Activated CD8-positive, alpha-beta memory T cell treated with anti-CD3 and anti-CD28 coated beads, Interleukin-2, amount 50 U/mL, for 48 hours (primary cell): ENCODE measurements at places on chromosomes 6 and 20.

DNA sequence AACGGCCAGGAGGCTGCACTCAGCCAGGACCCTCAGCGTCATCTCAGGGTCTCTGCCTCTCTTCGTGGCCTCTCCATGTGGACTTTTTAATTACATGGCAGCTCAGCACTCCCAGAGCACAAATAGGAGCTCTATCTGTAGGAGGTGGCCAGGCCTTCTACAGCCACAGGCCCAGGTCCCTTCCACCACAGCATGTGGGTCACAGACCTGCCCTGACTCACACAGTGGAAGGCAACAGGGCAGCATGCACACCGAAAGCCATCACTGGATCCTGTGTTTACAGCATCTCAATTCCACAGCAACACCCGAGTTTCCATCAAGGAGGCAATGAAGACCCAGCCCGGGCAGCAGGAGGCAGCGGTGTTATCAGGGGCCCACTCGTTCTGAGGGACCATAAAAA lies 65.8 kb upstream of the CD93 start:
- DNase-seq: peak; percentile 39

DNA sequence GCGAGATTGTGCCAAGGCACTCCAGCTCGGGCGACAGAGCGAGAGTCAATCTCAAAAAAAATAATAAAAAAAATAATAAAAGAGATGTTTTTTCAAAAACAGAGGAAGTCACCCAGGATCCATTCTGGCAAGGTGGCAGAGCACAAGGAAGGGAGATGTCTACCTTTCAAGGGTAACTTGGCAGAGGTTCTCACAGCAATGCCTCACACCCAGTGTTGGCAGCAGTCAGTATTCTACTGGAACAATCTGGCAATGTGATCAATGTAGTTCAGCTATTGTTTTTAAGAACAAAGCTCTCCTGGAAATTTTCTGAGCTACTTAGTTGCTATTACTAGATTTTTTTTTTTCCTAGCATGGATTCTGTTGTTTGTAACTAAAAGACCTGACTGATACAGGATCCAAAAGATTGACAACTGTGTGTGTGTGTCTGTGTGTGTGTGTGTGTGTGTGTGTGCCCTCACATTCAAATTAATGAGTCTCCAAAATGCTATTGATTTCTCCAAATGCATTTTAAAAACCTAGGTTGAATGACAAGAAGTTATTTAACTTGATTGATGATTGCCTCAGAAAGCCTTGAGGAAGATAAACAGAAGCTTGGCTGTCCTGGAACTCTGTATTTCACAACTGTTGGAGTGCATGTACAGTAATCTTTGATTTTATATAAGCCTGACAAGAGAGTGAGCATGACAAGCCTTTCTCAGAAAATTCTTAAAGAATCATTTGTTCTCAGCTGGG lies 114.1 kb upstream of the RREB1 start:
- no peak for DNase-seq

- DNase-seq: no peak
These were observed 98.4 kb upstream of the KCNG1 start for GRCh38 chr20:51121272-51121671.

GRCh38 chr6:136958168-136958567 lies 36.1 kb downstream of the SLC35D3 start:
- no peak for DNase-seq

GRCh38 chr6:113122060-113122459 lies 735.1 kb upstream of the MARCKS start:
- no peak for DNase-seq

DNA sequence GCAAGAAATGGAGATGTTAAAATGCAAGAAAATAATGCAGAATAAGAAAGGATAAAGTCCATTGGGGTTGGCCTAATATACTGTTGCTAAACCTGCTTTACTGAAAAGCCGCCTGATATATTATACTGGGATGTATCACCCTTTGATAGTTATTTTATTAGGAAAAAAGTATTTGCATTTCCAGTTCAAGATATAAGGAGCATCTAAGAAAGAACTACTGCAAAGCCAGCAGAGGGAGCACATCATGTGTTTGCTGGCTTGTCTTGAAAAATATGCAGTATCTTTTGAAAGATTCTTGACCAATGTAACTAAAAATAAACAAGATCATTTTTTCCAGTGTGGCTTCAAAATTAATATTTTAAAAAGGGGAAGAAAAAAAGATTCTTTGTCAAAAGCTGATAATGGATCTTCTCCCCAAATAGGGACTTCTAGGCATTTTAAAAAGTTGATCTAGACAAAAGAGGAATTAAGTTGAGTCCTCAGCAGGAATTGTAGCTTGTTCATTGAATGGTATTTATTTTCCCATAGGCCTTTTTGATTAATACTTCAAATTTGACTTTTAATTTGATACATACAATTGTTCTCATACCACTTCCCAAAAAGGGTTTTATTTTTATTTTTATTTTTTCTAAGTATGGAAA lies 214.9 kb downstream of the ZFAND3 start:
- DNase-seq: no peak

DNA sequence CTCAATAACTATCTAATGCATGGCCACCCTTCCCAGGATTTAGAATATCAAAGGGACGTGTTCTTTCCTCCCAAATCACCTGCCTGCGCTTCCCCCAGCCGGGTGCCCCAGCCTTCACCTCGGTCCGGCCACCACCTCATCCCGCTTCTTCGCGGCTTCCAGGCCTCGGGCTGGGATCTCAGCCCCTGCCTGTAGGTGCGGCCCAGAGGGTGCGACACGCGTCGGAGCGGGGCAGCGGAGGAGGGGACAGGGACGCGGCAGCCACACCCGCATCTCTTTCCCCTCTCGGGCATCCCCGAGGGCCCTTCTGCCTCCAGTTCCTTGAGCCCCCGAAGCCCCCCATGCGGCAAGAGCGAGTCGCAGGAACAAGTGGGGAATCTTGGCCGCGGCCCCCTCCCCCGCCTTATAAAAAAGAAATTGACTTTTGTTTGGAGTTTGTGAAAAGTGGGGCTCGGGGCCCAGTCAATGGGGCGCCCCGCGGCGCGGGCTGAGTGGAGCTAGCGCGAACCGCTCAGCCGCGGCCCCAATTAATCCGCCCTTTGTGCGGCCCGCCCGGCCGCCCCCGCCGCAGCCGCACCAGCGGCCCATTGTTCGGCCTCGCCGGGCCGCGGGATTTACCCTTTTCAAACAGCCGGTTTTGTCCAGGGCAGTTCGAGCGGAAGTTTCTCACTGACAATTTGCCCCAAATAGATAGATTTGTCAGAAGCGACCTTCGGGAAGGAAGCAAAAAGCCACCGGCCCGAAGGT lies 8.4 kb upstream of the NR2E1 start:
- DNase-seq: no peak

DNA sequence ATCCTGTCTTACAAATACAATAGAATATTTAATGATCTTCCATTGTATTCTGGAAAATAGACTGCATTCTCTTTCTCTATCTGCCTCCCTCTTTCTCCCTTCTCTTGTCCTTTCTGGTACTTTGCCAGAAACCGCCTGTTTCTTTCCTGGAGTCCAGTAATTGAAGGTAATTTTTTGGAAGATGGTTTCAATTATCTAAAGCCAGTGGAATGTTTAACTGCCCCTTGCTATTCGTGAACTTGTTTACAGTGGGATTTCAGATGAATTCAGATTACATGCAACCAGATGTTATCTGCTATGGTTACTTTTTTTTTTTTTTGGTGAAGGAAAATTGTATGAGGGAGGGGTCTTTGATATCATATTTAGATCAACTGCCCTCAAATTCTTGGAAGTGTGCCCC lies 655.5 kb upstream of the FLRT3 start:
- DNase-seq: no peak

- no peak for DNase-seq
These were observed 77.3 kb downstream of the CHD6 start for GRCh38 chr20:41540918-41541317.

DNA sequence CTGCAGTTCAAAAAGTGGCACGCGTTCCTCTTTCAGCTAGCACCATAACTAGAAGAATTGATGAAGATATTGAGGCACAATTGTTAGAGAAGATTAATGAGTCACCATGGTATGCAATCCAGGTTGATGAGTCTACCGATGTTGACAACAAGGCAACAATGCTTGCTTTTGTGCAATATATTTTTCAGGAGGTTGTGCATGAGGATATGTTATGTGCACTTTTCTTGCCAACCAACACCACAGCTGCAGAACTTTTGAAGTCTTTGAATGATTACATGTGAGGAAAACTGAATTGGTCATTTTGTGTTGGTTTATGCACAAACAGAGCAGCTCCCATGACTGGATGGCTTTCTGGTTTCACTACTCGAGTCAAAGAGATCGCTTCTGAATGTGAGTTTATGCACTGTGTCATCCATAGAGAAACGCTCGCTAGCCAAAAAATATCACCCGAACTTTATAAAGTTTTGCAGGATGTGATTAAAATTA lies 129.3 kb upstream of the SLC24A3 start:
- DNase-seq: no peak

- no peak for DNase-seq
These were observed 19.1 kb downstream of the ASCC3 start for GRCh38 chr6:100862063-100862462.

DNA sequence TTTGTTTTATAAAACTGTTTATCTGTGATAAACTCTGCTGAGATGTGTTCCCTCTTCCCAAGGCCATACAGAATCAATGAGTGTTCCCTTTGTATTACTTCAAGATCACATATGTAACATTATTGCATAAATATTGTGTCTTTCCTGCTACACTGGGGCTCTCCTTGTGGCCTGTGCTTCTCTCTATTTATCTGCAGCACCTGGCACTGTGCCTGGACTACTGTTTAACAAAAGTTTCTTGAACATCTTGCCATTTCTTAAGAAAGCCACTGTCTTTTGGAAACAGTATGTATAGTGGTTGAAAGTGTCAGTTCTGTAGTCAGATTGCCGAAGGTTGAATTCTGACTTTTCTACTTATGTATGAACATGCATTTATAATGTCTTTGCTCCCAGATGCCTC lies 169.0 kb upstream of the SCGN start:
- DNase-seq: no peak

- no peak for DNase-seq
These were observed 12.1 kb upstream of the XRN2 start for GRCh38 chr20:21291026-21291425.

DNA sequence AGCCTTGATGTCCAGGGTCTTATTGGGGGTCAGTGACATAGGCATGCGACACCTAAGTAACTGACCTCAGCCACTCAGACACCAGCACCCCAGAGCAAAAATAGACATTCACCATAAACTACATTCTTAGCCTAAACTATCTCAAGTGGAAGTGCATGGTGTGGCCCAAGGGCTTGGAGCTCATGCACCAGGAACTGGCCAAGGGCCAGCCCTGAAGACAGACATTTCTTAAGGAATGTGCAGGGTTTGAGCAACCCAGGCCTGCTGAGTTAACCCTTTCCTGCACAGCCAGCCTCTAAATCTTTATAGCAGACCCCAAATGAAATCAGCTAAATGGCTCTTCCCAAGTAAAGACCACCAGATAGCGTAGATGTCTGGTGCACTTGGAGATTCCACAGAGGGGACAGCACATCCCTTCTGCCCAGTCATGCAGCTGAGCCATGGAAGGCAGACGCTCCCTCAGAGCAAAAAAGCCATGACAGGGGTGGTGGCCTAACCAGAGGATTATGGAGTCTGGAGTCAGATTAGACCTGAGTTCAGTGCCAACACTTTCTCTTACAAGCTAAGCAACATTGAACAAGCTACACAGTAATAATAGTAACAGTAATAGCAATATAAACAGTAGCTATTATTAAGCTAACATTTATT lies 222.6 kb downstream of the ZMYND8 start:
- no peak for DNase-seq

DNA sequence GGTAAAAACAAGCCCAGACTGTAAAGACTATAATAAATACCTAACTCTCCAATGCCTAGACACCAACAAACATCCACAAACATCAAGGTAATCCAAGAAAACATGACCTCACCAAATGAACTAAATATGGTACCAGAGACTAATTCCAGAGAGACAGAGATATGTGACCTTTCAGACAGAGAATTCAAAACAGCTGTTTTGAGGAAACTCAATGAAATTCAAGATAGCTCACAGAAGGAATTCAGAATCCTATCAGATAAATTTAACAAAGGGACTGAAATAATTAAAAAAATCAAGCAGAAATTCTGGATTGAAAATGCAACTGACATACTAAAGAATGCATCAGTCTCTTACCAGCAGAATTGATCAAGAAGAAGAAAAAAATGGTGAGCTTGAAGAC lies 26.6 kb downstream of the NCOA6 start:
- no peak for DNase-seq

GRCh38 chr20:60505423-60505822 lies 547.2 kb downstream of the CDH26 start:
- no peak for DNase-seq

GRCh38 chr6:16729744-16730143 lies 31.5 kb downstream of the ATXN1 start:
- no peak for DNase-seq

- peak; percentile 62 for DNase-seq
These were observed 641 bp downstream of the TEAD3 start for GRCh38 chr6:35496036-35496840.

GRCh38 chr6:82651845-82652335 lies 288.3 kb downstream of the TPBG start:
- DNase-seq: no peak

DNA sequence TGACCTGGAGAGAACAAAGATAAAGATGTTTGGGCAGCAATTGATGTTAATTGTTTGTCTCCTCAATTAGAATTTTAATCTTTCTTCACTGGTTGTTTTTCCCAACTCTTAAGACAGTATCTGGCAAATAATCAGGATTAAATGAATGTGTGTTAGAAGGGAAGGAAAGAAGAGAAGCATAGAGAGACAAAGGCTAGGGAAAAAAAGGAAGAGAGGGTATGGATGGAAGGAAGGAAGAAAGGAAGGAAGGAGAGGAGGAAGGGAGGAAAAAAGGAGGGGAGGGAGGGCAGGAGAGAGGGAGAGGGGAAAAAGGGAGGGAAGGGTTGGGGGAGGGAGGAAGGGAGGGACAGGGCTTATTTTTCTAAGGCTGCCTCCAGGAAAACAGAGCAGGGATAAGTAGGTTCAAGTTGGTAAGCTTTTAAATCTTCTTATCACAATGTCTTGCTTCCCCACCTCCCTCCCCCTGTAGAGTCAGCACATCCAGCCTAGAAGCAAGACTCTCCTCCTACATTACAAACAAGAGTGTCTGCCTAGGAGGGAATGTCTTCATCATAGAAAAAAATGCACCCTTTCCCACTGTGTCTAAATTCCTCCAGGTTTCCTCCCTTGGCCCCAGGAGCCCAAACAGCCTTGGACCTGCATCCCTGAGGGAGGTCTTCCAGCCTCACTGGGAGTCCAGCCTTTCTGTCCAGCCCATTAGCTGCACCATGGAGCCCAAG lies 447.8 kb upstream of the JARID2 start:
- DNase-seq: no peak

GRCh38 chr6:143579703-143580102 lies 68.2 kb upstream of the FUCA2 start:
- DNase-seq: no peak

GRCh38 chr6:56729719-56730118 lies 87.0 kb upstream of the DST start:
- DNase-seq: no peak
